ENCODE measurements at places on chromosomes 3 and 15. TPM values are rescaled to one million over a fixed set of nuclear protein-coding genes. Genes with fewer than 3 reads are reported as not detected.

Gene RAD51
- 3.2 TPM for total RNA-seq

Gene CA12
- total RNA-seq = 24.0 TPM

Gene HYAL1
- total RNA-seq = 0.60 TPM

Gene MRAS
- 69.1 TPM for total RNA-seq

Gene FBXL2
- 14.6 TPM for total RNA-seq

Gene PROS1
- 34.4 TPM for total RNA-seq

Gene IL5RA
- total RNA-seq = not detected

Gene FEZF2
- not detected for total RNA-seq

Gene GOLGA6D
- not detected for total RNA-seq

Gene GPR160
- total RNA-seq = 0.15 TPM

Gene NR2F2
- 8.5 TPM for total RNA-seq

Gene CDHR4
- total RNA-seq = 1.3 TPM

Gene SOX2
- total RNA-seq = not detected

Gene TCAIM
- 10.8 TPM for total RNA-seq

Gene TNNC1
- total RNA-seq = 2.5 TPM

Gene GPR149
- total RNA-seq = not detected

Gene STRA6
- total RNA-seq = 26.2 TPM

Gene CGNL1
- total RNA-seq = 0.59 TPM

Gene DISP2
- total RNA-seq = 0.12 TPM

Gene GCNT3
- total RNA-seq = 0.23 TPM

Gene MUC20
- not detected for total RNA-seq

Gene CHST2
- total RNA-seq = 8.2 TPM

Gene REC114
- not detected for total RNA-seq

Gene CLDN16
- total RNA-seq = not detected

Gene ABHD17C
- 7.7 TPM for total RNA-seq

Gene EPHB3
- total RNA-seq = 9.4 TPM

Gene NMNAT3
- 0.23 TPM for total RNA-seq

Gene SLC12A1
- total RNA-seq = not detected

Gene SCG3
- not detected for total RNA-seq

Gene MINDY2
- 14.4 TPM for total RNA-seq

Gene PLA2G4F
- not detected for total RNA-seq

Gene FBXO40
- total RNA-seq = not detected

Gene ZBED2
- 0.08 TPM for total RNA-seq

Gene PROK2
- not detected for total RNA-seq

Gene XCR1
- total RNA-seq = 0.23 TPM

Gene OR4F15
- total RNA-seq = not detected

Gene TM4SF1
- total RNA-seq = 76.5 TPM

Gene CISH
- total RNA-seq = 0.94 TPM

Gene SLC22A13
- total RNA-seq = 0.94 TPM

Gene PLCB2
- 0.23 TPM for total RNA-seq

Gene C3orf52
- total RNA-seq = 6.2 TPM

Gene GPD1L
- 5.5 TPM for total RNA-seq

Gene POPDC2
- total RNA-seq = 0.15 TPM

Gene TMC3
- total RNA-seq = not detected

Gene LRRC2
- 2.0 TPM for total RNA-seq

Gene CPN2
- total RNA-seq = not detected

Gene LRRC3B
- not detected for total RNA-seq

Gene CLN6
- total RNA-seq = 6.8 TPM

Gene MST1R
- 0.35 TPM for total RNA-seq

Gene ATG3
- total RNA-seq = 66.9 TPM

Gene SLC12A8
- total RNA-seq = 8.4 TPM

Gene GABRA5
- total RNA-seq = under 0.01 TPM

Gene GNAT1
- not detected for total RNA-seq

Gene GJD2
- total RNA-seq = not detected

Gene ADPGK
- total RNA-seq = 50.7 TPM

Gene SLC28A1
- total RNA-seq = not detected

Gene ATRIP
- total RNA-seq = 4.2 TPM

Gene THSD4
- 13.7 TPM for total RNA-seq

Gene FGD5
- total RNA-seq = 1.3 TPM

Data from smooth muscle cell of the coronary artery (primary cell).